ENCODE measurements at places on chromosomes 7 and 10. TPM values are rescaled to one million over a fixed set of nuclear protein-coding genes. Genes with fewer than 3 reads are reported as not detected.

The EGFR gene
- total RNA-seq = not detected

The LIPM gene
- not detected for total RNA-seq

The TSPAN12 gene
- not detected for total RNA-seq

The CTAGE4 gene
- total RNA-seq = 1.4 TPM

The VSTM4 gene
- total RNA-seq = 0.09 TPM

The ANKRD61 gene
- total RNA-seq = 0.24 TPM

The ACADSB gene
- 27.3 TPM for total RNA-seq

The PLCE1 gene
- not detected for total RNA-seq

The LRRC18 gene
- not detected for total RNA-seq

The HOXA7 gene
- not detected for total RNA-seq
